Right renal pelvis (tissue), 4 donors: ENCODE measurements at places on chromosomes 4 and X.

GRCh38 chr4:183801457-183802165, 103.5 kb upstream of the STOX2 start:
- DNase-seq: no peak

DNA sequence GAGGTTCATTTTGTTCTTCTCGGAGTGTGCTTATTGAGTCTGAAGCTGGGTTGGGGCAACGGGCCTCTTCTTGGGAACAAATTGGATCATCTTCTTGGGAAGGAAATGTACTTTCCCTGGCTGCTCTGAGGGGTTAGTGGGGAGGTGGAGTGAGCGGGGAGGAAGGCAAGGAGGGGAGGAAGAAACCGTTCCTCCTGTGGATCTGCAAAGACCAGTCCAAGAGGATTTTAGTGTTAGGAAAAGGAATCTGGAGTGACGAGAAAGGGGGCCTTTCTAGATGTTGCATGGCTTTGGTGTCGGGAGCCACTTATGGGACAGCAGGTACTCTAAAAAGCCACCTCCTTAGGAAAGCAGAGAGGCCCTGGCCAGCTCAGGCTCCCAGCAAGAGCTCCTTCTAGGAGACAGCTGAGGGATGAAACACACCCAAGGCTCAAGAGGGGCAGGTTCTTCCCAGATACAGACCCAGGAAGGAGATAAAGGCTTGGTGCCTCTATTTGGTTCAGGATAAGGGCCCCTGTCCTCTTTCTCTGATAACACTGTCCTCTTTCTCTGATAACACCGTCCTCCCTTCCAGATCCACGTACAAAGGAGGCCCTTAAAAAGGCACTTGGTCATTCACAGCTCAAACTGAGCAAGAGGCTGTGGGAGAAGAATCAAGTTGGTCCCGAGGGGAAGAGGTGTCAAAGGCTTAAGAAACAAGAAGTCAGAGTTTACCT, 451 bp downstream of the SOD3 start:
- no peak for DNase-seq

- DNase-seq: no peak
These were observed 15.0 kb upstream of the HOPX start for GRCh38 chr4:56696056-56696455.

DNA sequence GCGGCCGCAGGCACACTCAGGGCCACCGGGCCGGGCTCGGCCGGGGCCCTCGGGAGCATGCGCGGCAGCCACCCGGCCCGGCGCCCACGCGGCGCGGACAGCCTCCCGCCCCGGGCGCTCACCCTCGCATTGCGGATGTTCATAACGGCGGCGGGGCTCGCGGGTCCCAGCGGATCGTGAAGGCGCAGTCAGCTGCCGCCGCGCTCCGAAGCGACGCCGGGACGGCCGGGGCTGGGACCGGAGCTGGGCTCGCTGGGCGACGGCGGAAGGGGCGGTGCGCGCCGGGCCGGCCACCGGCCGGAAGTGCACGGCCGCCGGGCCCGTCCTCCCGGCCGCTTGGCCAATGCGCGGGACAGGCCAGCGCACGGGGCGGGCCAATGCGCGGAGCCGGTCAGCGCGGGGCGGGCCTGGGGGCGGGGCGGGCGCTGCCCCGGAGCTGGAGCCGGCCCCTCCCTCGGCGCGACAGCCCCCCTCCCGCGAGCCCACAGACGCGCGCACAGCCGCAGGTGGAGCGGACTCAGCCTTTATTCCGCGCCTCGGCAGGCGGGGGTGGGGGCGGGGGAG, at the start of gene NAA10:
NAA10 (minus strand) TSS at position 276 of the 564 bp plus-strand sequence; CDS start at position 143, 133 bp downstream.
- no peak for DNase-seq

- DNase-seq: no peak
These were observed 38.6 kb downstream of the MTMR1 start for GRCh38 chrX:150731795-150732194.

- DNase-seq: no peak
These were observed 7.7 kb downstream of the HPGDS start for GRCh38 chr4:94334962-94335361.
